Spinal cord (tissue), 10 donors: ENCODE measurements at places on chromosomes 5 and 9.

GRCh38 chr5:88792144-88792840, 90.7 kb downstream of the MEF2C start:
- no peak for DNase-seq

- DNase-seq = no peak
These were observed 7.6 kb downstream of the KIF24 start for GRCh38 chr9:34321451-34321850.

GRCh38 chr5:134085411-134085810, 29.1 kb upstream of the TCF7 start:
- DNase-seq = no peak

DNA sequence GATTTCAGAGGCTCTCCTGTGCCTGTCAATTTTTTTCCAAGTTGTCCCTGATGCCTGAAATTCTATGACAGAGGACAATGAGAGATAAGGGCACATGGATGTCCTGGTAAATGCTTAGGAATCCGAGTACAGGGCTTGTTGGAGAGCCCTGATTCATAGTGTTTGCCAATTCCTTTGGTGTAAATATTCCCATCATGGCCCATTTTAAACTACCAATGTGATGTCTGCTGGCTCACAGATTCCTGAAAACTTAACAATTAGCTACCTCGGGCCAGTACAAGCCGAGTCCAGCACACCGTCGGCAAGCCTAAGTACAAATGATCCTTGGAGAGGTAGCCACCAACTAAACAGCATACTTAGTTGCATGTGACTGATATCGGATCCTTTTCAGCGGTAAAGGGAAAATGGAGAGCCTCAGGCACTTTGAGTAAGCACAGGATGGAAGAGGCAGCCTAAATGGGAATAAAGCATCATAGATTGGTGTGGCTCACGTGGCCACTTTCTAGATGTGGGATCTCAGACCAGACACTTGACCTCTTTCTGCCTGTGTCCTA, 3.6 kb downstream of the ITK start:
- no peak for DNase-seq

DNA sequence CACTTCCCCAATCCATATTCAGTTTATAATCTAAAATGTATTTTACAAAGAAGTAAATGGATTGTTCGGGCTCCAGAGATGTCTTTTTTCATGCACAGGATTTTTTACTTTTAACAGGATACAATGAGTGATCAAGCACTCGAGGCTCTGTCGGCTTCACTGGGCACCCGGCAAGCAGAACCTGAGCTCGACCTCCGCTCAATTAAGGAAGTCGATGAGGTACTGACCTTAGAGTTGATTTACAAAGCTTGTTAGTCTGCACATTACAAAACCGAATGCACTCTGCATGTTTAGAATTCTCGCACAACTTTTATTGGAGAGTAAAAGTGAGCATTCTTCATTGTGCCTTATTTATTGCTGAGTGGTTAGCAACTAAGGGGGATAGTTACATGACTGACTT, 65.2 kb downstream of the ERAP1 start:
- DNase-seq = no peak

GRCh38 chr5:135526924-135527323, 8.8 kb downstream of the NEUROG1 start:
- DNase-seq = no peak

DNA sequence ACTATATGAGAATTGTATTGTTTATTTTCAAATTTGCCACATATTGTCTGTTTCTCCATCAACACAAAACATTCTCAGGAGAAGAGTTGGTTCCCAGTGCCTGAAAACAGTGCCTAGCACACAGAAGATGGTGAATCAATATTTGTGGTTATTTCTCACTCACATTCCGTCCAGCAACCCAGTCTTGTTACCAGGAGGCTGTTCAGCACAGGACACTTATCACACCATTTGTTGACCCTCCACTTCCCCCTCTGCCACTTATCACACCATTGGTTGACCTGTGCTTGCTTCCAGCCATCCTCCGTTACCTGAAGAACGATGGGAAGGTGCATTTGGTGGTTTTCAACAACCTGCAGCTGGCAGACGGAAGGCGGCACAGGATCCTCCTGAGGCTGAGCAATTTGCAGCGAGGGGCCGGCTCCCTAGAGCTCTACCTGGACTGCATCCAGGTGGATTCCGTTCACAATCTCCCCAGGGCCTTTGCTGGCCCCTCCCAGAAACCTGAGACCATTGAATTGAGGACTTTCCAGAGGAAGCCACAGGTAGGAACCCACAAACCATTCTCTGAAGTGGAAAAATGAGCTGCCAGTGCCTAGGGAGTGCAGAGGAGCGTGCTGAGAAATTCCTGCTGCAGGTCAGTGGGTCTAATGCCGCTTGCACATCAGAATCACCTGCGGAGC, 20.5 kb downstream of the THBS4 start:
- DNase-seq = no peak

DNA sequence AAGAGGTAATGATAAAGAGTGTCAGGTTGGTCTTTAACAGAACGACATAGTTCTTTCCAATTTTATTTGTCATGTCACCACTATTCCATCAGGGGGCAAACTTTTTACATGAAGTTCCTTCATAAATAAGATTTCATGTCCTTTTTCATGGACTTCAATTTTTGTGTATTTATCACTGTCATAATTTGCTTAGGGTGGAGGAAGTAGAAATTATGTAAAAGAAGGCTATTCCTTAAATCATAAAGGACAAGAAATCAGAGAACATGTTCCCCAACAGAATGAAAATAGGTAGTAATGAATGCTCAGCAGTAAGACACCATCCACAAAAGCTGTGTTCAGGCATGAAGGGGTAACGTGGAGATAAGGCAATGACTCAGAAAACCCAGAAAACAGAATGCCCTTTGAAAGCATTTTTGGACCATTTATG, 72.7 kb downstream of the ZFAND5 start:
- peak; percentile 61 for DNase-seq

DNA sequence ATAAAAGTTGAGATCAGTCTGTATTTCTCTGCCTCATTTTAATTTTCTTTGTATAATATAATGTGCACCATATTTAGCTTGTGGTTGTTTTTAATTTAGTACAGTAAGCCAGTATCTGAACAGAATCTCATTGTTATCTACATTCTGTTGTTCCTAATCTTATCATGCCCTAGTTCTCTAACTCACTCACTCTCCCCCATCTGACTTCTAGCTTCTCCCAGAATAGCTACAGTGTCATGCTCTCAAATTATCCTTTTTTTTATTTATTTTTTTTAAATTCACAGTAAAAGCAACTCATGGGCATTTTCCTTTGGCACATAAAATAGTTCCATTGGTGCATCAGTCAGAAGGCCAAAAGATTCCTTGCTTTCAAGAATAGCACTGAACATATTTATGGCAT, 156.6 kb downstream of the TRPM3 start:
- DNase-seq = no peak

DNA sequence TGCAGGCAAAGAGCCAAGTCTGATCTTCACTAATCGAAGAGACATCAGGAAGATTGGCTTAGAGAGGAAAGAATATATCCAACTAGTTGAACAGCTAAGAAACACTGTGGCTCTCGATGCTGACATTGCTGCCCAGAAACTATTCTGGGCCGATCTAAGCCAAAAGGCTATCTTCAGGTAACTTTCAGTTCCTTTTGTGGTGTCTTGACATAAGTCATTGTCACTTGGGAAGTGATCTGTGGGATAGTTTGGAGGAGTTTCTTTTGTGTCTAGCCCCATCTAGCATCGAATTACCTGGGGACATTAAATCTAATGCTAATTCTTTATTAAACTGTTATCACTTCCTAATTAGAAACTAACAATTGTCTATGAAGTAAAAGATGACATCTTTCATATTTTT, 24.0 kb downstream of the VLDLR start:
- no peak for DNase-seq
